EH (cell line): ENCODE measurements at places on chromosomes 5 and 9.

DNA sequence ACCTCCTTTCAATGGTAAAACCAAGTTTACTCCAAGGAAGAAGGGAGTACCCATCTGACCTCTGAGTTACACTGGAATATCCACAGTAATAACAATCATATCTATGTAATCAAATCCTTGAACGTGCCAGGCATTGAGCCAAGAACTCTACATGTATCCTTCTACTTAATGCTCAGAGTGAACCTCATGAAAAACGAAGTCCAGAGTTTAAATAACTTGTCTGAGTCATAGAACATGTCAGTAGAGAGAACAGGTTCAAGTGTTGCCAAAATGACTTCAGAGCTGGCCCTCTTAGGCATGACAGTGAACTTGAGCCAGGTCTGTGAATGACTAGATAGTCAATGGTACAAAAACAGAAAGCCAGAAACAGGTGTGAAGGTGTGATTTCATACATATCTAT, 164.1 kb upstream of the ZNF618 start:
- peak; percentile 60 for DNase-seq

GRCh38 chr9:94985649-94986048, 259.1 kb downstream of the AOPEP start:
- no peak for DNase-seq

- no peak for DNase-seq
These were observed 314.6 kb upstream of the KIF2A start for GRCh38 chr5:61991430-61991829.

DNA sequence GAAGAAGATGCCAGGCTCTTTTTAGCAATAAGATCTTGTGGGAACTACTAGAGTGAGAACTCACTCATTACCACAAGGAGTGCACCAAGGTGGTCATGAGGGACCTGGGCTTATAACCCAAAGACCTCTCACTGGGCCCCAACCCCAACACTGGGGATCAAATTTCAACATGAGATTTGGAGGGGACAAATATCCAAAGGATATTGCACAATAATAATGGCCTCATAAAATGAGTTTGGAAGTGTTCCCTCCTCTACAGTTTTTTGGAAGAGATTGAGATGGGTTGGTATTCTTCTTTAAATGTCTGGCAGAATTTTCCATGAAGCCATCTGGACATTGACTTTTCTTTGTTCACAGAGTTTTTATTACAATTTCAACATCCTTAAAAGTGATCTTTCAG, 38.0 kb upstream of the FAM120A start:
- no peak for DNase-seq

GRCh38 chr5:132019337-132019736, 7.9 kb upstream of the ACSL6 start:
- no peak for DNase-seq

DNA sequence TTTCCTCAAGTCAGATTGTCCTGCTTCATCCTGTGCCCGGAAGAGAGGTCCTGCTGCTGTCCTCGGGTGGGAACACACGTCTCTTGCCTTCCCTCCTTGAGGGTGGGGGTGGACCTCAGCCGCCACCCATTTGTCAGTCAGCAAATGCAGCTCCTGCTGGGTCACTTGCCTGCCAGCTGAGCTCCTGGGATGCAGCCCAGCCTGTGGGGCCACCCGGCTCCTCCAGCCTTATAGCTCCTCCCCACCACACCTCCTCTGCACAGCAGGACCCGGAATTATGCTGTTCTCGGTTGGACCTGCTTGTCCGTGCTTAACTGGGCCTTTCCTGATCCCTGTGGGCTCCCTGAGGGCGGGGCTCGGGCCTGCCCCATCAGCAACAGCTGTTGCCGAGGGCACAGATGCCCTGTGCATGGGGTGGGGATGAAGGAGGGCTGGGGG, 52.7 kb downstream of the RXRA start:
- DNase-seq, result peak; percentile 76

DNA sequence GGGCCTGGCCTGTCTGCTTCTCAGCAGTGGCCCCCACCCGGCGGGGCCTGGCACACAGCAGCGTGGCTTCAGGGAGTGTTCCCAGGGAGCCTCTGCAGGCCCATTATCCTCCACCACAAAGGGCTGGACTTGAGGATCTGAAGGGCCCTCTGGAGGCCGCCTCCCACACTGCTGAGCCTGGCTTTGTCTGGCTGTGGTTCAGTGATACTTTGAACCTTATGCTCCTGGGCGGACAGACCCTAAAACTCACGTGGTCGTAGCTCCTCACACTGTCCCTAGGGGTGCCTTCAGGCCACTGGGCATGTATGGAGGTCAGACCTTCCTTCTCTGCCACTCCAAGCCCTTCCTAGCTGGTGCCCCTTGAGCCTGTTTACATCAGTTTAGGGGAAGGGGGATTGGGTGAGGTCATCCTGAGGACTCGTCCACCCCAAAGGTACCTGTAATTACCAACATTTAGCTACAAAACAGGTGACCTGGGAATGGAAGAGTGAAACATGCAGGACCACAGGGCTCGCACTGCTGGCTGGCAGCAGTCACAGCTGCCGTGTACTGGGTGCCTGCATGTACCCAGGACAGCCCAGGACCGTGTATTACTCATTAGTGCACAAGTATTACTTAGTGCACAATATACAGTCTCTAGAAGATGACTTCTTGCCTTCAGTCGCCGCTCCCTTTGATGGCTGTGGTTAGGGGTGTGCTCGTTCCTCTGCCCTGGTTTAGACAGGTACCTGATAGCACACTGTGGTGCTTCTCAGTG, 8.5 kb downstream of the GRHPR start:
- DNase-seq, result no peak

DNA sequence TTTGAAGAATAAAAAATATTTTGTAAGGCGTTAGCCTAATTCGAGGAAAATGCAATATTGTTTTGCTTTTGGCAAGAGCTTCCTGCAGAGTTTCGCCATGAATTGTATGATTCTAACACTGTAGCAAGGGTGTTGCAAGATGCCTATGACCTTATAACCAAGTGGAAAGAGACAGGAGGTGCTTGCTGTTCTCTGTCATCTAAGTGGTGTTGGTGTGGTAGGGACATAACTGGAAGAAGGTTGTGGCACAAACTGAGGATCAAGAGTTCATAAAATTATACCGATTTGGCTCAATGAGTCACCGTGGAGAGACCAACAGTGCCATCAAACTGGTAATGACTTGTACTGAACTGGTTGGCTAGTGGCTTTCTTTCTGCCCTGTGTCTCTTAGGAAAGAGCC, 6.3 kb downstream of the STC2 start:
- DNase-seq, result peak; percentile 28

DNA sequence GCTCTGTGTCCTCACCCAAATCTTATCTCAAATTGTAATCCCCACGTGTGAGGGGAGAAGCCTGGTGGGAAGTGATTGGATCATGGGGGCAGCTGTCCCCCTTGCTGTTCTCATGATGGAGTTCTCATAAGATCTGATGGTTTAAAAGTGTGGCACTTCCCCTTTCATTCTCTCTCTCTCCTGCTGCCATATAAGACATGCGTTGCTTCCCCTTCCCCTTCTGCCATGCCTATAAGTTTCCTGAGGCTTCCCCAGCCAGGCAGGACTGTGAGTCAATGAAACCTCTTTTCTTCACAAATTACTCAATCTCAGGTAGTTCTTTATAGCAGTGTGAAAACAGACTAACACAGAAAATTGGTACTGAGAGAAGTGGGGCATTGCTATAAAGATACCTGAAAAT, 107.7 kb downstream of the DMAC1 start:
- DNase-seq, result no peak

DNA sequence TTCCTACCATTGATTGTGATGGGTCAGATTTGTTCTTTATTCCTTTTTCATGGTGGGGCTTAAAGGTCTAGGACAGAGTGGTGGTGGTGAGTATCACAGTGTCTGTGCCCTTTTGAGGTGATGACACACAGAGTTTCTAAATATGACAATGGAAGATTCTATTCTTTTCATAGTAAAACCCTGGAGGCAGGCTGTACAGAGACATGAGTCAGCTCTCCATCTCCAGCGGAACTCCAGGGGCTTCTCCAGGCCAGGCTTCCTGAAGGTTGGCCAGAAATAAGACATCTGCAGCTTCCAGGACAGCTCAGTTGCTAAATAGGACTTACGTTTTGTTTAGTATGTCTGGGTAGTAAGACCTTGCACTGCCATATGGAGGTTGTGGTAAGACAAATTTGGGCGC, 229.5 kb downstream of the CD180 start:
- peak; percentile 86 for DNase-seq

- DNase-seq, result no peak
These were observed 37.5 kb downstream of the RETREG1 start for GRCh38 chr5:16579142-16579847.

DNA sequence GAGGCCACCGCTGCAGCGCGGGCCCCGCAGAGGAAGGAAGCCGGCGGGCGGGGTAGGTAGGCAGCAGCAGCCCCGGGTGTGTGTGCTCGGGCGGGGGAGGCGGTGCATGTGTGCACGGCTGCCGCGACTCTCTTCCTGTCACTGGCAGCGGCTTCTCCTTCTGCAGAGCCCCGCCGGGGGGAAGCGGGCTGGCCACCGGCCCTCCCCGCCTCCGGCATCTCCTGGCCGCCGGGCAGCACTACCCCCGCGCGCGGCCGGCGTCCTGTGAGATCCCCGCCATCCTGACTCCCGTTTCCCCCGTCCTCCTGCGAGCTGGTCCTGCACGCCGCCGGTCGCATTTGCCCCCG, 315 bp downstream of the PIK3R1 start:
- no peak for DNase-seq

- peak; percentile 84 for DNase-seq
These were observed 21.2 kb upstream of the LOX start for GRCh38 chr5:122099060-122099790.

DNA sequence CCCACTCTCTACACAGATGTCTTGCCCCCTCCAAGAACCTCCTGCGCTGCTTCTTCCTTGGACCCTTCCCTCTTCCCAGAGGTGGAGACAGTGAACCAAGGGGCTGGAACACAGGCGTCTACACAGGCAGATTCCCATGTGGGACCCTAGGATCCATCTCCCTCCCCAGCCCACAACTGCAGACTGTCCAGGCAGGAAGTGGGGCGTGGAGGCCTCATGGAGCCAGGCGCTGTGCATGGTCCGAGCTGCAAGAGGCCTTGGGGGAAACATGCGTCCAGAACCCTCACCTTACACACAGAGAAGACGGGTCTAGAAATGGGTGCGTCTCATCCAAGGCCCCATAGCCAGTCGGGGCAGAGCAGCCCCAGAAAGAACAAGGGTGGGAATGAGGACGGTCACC, 117.5 kb downstream of the VAV2 start:
- DNase-seq, result no peak

GRCh38 chr9:132169672-132170392, 8.0 kb downstream of the NTNG2 start:
- peak; percentile 58 for DNase-seq

- peak; percentile 78 for DNase-seq
These were observed 2.2 kb downstream of the ST6GALNAC6 start for GRCh38 chr9:127897193-127897692.

DNA sequence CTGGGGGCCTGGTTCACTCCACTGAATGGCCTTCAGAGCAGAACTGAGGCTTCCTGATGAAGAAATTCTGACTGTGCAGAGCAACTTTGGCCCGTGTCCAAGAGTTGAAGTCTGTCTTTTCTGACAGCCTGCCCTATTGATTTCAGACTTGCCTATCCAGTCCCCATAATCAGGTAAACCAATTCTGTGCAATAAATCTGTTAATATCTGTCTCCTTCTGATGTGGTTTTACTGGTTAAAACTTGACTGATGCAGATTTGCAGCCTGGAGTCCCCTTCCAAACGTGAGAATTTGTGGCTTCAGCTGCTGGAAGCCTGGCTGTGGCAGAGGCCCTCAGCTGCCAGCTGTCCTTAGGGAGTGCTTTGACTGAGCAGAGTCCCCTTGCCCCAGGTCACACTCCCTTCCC, 283.9 kb upstream of the ANKRD55 start:
- peak; percentile 44 for DNase-seq

- DNase-seq, result no peak
These were observed 313.7 kb upstream of the IRX4 start for GRCh38 chr5:2196416-2196815.

GRCh38 chr5:123180676-123181393, 91.8 kb downstream of the PRDM6 start:
- DNase-seq, result no peak

DNA sequence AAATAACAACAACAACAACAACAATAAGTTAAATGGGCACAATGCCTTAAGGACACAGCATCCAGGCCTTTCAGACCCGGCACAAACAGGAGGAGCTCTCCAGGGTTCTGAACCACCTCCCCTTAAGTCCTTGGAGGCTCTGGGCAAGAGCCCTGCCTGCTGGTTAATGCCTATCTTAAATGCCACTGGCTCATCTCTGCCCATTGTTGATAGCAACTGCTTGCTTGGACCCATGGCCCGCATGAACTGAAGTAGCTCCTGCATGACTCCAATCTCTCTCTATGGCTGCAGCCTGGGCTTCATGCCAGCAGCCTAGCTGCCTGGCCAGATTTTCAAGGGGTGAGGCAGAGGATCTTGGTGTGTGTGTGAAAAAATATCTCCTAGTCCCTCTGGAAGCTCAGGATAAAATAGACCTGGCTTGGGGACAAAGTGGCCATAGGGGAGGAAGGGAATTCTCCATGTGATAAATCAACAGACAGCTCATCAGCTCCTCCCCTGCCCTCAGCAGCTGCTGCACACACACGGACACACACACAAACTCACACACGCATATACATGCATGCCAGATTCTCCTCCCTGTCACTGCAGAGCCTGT, 27.4 kb downstream of the FAM219A start:
- peak; percentile 80 for DNase-seq

DNA sequence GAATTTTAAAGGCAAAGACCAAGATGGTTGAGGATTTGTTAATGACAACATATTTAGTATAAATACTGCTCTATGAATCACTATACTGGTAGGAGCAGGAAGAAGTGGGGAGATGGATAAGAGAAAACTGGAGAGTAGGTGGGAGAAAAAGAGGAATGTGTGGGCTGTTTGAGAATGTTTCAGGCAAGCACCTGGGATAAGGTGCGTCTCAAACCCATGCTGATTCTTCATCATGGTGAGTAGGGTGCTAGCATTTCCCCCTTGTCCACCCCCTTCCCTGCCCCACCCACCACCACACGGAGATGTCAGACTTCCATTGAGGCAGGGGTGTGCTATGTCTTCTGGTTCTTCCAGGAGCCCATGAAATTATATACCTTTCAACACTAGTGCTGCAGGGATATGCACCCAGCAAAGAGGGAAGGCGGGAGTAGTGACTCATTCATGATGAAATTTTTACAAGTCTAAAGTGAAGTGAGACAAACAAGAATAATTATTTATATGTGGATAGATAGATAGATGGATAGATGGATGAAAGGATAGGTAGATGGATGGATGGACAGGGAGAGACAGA, 54.3 kb downstream of the MTX3 start:
- DNase-seq, result no peak

- peak; percentile 70 for DNase-seq
These were observed 118.0 kb downstream of the ESM1 start for GRCh38 chr5:54867310-54867944.

- peak; percentile 64 for DNase-seq
These were observed 38.9 kb downstream of the CDH6 start for GRCh38 chr5:31232273-31232888.

- DNase-seq, result no peak
These were observed 371.2 kb downstream of the CDH18 start for GRCh38 chr5:19616701-19617215.

GRCh38 chr5:166625210-166625865, 1666.1 kb upstream of the WWC1 start:
- no peak for DNase-seq

- peak; percentile 60 for DNase-seq
These were observed 13.5 kb upstream of the ANKRD33B start for GRCh38 chr5:10550222-10550995.

GRCh38 chr5:134541736-134542376, 16.4 kb downstream of the JADE2 start:
- peak; percentile 65 for DNase-seq

GRCh38 chr5:139474890-139475791, 4.3 kb downstream of the SMIM33 start:
- DNase-seq, result peak; percentile 84
